NCI-H2171 (cell line): ENCODE measurements at places on chromosomes 2 and 18.

- no peak for DNase-seq
These were observed 5.0 kb downstream of the NAPG start for GRCh38 chr18:10530852-10531251.

GRCh38 chr18:39208190-39208589 is 1642.6 kb upstream of the CELF4 start:
- DNase-seq, result no peak

GRCh38 chr2:69237070-69237670 is 149.9 kb downstream of the GFPT1 start:
- DNase-seq, result no peak

- no peak for DNase-seq
These were observed 488.4 kb downstream of the ADCYAP1 start for GRCh38 chr18:1392865-1393734.

DNA sequence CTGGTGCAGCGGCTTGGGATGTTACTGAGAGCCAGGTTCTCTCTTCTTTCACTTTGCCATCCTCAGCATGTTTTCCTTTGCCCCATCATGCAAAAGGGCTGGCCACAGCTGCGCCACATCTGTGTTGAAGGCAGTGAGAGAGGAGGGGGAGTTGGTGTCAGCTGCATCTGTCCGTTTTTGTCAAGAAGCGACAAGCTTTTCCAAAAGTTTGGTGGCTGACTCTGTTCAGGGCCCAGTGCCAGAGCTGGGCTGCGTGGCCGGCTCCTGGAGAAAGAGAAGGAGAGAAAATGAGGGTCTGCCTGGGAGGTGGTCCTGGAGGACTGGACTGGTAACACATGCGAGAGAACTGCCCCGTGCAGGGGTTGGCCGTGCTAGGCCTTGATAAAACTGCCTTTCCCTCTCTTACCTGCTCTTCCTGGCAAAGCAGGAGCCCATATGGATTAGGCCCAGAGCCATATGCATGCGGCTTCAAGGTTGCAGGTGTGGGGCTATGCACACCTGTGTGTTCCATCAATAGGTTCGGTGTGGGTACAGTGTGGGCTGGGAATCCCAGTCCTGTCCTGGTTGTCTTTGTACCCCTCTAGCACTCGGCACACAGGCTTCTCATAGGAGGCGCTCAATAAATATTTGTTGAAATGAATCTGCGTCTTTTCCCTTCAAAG is 9.0 kb downstream of the RNF144A start:
- no peak for DNase-seq

DNA sequence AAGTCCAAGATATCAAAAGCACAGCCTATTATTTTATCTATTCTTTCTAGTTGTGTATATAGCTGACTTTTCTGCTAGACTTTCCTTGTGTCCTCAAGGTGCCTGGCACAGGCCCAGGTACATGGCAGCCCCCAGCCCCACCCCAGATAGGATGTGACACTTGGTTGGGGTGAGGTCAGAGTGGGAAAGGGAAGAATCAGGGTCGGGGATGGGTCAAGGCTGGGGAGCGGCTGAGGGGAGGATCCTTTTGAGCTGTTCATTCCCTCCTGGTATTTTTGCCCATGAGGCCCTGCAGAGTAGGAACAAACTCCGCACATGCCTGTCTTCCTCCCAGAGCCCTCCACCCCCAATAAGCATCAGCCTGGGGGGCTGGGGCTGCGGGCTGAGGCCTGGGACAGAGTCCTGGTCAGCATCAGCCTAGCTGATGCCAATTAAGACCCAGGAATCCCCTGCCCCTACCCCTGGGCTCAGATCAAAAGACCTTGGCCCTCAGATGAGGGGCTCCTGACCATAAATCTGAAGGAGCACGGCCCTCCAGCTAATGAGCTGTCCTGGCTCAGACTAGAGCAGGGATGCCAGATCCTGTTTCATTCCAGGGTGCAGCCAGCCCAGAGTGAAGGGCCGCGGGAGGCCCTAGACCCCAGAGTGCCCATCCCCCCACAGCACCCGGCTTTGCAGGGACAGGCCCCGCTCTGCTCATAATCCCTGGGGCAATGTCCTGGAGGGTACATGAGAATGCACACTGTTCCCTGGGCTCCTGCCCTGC is 85.3 kb downstream of the SDC1 start:
- DNase-seq, result no peak

DNA sequence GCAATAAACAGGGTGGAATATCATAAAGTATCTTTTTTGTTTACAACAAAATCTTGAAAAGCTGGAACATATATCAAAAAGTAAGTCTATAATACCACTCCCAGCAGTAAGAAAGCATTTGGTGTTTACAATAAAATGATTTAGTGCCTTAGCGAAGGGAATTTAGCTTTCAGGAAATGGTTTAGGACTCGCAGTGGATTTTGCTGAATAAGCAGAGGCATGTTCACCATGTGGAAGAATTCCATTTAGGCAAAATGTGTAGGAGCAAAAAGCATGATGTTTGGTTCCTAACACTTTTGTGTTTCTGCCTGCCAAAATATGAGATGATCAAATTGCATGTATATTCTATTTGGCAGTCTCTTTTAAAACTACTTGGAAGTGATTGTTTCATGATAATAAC is 163.6 kb downstream of the AGPS start:
- DNase-seq, result no peak

GRCh38 chr2:121072784-121073183 is 212.2 kb downstream of the TFCP2L1 start:
- DNase-seq, result no peak

GRCh38 chr2:234812851-234813250 is 139.0 kb upstream of the SH3BP4 start:
- no peak for DNase-seq

DNA sequence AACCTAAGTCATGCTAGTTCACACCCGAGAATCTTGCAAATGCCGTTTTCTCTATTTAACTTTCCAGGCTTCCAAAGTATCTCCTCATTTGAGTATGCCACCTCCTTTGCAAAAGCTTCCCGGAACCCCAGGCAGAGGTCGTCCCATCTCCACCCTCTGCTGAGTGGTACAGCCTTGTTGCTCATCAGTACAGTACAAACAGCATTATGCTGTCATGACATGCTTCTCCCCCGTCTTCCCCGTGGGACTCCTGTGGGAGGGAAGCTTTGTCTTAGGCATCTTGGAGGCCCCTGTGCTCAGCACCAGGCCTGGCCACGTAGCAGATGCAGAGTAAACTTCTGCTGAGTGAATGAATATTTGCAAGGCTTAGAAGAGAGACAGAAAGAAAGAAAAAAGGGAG is 102.7 kb downstream of the CDCA7 start:
- no peak for DNase-seq

DNA sequence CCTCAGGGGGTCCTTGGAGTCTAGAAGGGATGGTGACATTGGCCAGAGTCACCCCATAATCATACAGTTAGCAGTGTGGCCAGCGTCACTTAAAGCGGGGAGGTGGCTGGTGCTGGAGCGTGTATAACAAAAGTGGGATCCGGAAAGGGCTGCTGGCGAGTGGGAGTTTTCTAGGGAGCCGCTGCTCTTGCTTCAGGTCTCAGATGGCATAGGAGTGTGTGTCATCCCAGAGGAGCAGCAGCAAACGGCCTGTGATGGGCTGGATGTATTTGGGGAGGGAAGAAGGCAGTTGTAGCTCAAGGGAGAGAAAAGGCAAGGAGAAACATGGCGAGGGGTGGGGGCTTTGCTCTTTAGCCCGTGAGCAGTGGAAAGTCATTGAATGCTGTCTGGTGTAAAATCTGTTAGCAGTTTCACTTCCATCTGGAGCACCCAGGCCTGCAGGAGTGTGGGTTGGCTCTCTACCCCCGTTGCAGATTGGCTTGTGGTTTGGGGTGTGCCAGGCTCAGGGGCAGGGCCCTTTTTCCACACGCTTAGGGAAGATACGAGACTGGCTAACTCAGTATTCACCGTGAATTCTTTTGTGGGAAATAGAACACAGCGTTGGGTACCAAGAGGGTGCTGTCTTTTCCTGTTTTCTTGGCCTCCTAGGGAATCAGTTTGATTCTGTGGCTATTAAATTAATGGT is 120.5 kb downstream of the AGAP1 start:
- DNase-seq, result peak; percentile 37

DNA sequence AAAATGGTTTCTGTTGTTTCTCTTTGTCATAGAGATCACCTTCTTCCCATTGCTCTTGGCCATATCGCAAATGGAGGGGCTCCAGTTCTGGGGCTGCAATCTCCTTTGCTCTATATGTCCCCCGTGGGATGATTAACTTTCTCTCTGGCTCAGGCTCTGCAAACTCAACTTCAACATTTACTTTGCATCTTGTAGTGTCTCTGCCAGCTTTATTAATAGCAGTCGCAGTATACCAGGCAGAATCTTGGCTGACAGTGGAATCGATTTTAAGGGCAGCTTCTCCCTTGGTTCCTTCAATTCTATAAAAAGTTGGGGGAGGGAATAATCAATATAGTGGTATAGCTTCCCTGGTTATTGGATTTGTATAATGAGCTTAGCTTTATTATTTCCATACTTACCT is 30.5 kb downstream of the TTN start:
- no peak for DNase-seq

DNA sequence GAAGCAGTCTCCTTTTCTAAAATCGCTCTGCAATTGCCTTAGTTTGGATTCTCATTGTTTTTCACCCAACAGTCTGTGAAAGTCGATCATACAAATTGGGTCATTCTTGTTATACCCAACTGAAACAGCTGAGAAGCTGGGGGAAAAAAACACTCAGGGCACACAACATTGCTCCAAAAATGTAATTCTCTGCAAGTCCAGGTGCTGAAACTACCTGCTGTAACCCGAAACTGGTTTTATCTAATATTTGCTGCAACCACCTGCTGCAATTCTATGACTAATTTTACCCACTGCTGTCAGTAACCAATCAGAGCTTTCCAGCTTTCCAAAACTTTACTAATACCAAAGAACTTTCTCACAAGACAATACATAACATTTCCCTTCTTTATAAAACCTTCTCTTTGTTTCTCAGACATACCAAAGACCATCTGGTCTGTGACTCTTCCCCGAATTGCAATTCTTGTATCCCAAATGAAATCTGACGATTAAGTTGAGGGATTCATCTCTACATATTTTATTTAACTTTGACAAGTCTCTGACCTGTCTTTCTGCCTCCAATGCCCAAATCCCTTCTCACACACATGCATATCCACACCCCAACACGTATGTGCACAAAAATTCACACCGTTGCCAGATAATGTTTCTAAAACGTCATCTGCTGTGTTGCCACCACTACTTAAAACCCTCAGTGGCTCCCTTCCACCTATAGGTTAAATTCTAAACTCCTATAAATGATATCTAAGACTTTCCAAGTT is 198.3 kb downstream of the PIEZO2 start:
- DNase-seq, result no peak

- no peak for DNase-seq
These were observed 1.1 kb downstream of the CYBRD1 start for GRCh38 chr2:171523088-171524017.

GRCh38 chr2:205852457-205852856 is 170.2 kb downstream of the NRP2 start:
- DNase-seq, result no peak

GRCh38 chr2:105536175-105536574 is 137.3 kb upstream of the FHL2 start:
- no peak for DNase-seq

DNA sequence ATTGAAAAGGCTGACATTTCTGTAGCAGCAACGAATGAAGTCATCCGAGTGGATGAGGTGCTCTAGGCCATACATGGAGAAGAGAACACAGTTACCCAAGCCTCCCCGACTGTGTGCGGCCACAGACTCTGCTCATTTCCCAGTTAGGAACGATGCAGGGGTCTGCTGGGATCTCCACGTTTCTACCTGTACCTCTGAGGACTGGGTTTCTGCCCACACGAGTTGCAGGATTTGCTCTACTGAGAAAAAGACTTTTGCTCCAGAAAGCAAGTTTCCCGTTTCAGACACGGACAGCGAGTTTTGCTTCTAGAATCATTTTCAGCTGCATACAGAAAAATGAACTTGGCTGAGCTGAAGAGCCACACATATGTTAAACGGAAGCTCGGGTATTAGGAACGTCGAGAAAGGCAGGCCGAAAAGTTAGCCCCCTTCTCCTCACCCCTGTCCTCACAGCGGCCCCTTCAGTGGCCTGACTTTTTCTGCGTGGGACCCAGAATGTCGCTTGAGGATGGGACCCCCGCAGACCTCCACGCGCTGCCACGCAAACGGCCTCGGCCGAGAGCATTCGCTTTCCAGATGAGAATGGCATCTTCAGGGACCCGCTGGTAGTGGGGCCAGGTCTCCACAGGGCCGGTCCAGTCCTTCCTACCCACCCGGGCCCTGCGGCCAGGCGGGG is 582 bp upstream of the RAB31 start:
- no peak for DNase-seq

DNA sequence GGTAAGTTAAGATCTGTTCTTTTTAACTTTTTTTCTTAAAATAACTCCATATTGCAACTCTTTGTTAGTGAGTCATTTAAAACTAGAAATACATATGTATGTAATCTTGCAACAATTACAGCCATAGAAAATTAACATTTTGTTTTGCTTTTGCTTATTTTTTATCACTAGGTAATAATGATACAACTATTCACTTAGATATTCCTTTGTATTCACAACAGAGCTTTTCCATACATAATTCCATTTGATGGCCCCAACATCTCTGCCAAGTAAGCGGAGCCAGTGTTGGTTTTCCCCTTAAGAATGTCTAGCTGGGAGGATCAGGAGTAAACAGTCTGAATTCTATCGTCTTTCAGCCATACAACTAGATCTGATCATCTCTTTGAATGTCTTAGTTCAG is 16.1 kb downstream of the SPP2 start:
- DNase-seq, result no peak

- DNase-seq, result no peak
These were observed 11.8 kb downstream of the CHPF start for GRCh38 chr2:219531639-219532377.

- peak; percentile 91 for DNase-seq
These were observed 408.9 kb downstream of the LRATD1 start for GRCh38 chr2:15041429-15041837.

DNA sequence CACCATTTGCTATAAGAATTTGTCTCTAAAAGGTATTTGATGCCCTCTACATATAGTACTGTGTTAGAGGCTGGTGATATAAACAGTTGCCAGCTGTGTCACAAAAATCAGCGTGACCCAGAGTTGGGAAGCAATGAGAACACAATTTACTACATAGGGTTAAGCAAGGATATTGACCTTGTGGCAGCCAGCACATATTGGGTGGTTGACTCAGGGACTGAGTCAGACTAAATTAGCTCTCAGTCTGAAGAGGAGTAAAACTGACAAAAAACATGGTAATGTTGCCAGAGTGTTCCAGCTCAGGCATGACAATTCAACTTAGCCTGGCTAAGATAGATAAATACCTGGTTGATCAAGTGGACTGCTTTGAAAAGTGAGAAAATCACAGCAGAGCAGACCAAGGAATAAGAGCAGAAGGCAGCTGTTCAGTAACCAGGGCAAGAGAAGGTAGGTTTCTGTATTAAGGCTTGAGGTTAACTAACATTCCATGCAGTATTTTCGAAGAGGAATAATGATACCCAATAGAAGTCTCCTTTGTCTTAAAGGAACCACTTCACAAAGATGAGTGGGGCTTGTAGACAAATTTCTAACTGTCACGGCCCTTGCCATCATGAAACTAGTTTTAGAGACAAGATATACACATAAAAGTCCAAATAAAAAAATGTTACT is 108.2 kb upstream of the ERBB4 start:
- no peak for DNase-seq
